ENCODE measurements at places on chromosomes 12 and 14. TPM values are rescaled to one million over a fixed set of nuclear protein-coding genes. Genes with fewer than 3 reads are reported as not detected.

DNA sequence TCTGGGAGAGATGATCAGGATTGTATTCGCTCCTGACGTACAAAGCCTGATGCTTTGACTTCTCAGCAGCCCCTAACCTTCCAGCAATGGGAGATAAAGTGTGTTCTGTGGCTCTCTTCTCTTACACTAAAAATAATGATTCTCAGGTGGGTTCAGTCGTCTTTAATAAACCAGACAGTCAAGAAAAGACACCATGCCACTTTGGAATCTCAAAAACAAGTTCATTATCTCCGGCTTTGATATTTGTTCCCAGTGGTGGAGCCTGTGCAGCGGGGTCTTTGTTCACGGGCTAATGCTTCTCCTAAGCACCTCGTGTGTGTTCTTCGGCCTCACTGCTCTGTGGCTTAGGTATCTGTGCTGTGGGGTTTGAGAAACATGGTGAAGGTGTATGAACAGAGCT lies 1.6 kb downstream of the ACVR1B start:
- no peak for DNase-seq

PARPBP gene
- 1.1 TPM for total RNA-seq

- DNase-seq, result no peak
Measured at GRCh38 chr14:40213701-40214100, 781.5 kb upstream of the FBXO33 start.

- DNase-seq, result no peak
Measured at GRCh38 chr12:54128416-54128815, 60.4 kb downstream of the SMUG1 start.

GRCh38 chr14:77148510-77149231 lies 7.1 kb upstream of the ZDHHC22 start:
- DNase-seq, result no peak

DNA sequence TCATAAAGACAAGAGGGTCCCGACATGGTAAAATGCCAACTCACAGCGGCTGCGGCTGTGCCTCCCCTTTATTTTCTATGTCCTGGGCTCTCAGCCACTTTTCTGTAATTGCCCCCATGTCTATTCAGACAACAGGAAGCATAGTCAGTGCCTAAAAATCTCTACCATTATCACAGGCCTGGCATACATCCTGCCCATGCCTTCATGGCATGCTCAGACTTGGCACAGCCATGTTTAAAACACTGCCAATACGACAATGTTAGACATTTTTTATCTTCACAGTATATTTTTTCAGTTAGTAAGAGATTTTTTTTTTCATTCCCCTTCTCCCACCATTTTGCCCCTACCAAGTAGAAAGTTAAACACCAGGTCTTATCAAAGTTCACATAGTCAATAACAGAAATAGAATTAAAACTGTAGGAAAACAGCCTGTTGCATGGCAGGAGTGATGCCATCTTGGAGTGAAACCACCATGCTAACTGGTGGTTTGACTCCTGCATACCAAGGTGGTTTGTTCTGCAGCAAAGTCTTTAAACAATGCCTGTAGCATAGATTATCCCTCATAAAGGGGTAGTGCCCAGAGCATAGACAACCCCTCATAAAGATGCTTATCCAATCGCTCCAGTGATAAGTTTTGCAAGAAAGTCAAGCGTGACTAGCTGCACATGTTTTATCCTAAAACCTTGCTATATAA lies 18.9 kb upstream of the CERS5 start:
- no peak for DNase-seq

DNA sequence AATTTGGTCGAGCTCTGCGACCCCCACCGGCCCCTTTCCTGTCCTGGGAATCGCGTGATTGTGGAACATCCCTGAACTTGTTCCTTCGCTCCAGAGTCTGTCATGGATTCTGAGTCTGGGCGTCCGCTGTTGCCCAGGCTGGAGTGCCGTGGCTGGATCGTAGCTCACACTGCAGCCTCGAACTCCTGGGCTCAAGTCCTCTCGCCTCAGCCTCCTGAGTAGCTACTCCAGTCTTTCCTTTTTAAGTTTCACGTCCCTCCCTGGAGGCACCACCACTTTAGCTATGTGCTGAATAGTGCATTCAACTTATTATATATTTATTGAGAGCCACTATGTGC lies 698 bp downstream of the ACOT6 start:
- DNase-seq, result no peak

SMIM41 gene
- total RNA-seq, result 1.1 TPM

GRCh38 chr12:27913999-27914614 lies 58.4 kb downstream of the PTHLH start:
- no peak for DNase-seq

PPP1R12A gene
- 49.3 TPM for total RNA-seq

DNA sequence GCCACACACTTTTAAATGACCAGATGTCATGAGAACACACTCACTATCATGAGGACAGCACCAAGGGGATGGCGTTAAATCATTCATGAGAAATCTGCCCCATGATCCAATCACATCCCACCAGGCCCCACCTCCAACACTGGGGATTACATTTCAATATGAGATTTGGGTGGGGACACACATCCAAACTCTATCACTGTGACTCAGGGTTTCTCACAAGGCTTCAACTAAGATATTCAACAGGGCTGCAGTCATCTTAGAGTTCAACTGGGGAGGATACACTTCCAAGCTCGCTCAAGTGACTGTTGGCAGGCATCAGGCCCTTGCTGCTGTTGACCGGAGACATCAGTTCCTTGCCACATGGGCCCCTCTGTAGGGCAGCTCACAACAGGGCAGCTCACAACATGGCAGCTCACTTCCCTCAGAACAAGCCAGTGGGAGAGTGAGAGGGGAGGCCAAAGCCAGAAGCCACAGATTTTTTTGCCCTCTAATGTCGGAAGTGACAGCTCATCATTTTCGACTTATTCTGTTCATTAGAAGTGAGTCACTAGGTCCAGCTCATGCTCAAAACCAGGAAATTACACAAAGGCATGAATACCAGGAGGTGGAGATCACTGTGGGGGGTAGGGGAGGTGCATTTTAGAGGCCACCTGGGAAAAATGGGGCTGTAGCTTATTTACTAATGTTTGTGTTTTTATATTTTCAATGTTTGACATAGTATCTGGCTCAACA lies 50.8 kb upstream of the PTHLH start:
- no peak for DNase-seq

GRCh38 chr14:32313844-32314376 lies 15.2 kb upstream of the AKAP6 start:
- DNase-seq, result no peak

GRCh38 chr12:80946591-80946990 lies 8.9 kb upstream of the LIN7A start:
- no peak for DNase-seq

NFYB gene
- total RNA-seq, result 25.9 TPM

DNA sequence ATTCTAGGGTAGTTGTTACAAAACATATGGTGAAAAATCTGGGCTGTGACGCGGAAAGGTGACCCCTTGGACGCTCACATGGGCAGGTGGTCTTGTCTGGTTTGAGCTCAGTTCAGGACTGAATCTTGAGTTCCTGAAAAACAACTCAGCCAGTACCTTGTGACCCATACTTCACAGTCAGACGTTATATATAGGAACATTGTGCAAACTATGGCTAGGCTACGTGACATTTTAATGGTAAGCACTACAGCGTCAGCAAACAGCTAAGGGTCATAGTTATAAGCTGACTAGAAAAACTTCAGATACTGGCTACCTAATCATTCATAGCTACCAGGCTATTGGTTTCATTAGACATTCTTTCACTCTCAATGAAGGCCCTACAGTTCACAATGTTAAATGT lies 14.8 kb upstream of the EDDM3A start:
- DNase-seq, result no peak

KRT78 gene
- 1.9 TPM for total RNA-seq

Measured in omental fat pad (tissue), 4 donors.